ENCODE measurements at places on chromosomes 12 and 14.

DNA sequence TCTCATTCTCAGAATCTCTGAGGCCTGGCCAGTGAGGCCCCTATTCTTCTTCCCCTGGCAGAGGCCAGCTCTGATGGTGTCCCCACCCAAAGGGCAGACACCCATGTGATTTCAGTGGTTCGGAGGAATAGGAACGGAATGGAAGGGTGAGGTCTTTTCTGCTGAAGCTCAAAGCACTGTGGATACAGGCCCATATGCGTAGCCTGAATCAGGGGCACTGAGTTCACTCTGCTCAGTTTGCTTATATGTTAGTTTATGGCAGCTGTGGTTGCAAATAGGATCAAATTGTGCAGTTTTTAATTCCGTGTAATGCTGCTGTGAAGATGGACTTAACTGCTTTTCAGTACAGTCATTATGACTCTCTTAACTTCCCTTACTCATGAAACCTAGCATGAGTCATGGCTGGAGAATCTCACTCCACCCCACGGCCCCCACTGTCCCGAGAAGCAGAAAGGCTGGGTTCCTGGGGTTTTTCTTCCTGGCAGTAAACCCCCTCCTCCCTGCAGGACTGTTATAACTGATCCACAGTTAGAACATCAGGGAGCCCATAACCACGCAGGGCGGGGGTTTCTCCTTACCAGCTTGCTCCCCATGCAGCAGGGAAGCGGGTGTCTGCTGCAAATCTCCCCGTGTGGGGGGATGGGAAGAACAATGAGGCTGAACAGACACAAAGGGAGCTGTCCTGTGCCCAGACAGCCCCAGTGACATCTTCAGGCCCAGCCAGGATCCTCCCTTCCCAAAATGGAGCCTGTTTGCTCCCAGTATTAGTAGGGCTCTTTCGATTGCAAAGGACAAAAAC is 122.7 kb downstream of the SLC38A6 start:
- DNase-seq, result peak; percentile 12

DNA sequence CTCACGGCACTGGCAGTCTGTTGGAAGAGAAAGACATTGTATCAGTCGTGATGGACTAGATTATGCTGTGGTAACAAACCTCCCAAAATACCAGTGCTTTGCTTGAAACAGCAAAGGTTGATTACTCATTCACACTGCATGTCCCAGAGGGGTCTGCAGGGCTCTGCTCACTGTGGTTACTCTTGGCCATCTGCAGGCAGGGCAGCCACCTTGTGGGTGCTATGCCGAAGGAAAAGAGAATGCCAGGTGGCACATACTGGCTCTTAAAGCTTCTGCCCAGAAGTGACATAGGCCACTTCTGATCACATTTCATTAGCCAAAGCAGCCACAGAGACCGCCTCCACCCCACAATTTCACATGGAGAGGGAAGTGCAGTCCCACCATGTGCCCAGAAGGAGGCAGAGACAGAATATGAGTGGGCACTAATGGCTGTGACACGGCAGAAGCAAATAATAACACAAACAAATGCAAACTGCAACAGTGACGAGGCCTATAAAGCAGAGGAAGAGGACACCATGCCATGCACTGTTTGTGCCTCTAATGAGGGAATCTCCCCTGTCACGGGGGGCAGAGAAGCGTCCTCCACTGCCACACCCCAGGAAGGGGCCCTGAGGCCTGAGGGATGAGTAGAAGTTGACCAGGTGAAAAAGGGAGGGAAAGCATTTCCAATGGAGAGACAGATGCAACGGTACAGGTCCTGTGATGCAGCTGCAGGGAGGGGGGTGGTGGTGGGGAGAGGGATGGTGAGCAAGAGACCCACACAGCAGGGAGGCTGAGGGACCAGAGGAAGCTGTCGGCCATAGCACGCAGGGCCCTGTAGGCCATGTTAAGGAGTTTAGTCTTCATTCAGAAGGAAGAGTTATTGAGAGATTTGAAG is 51.7 kb upstream of the KICS2 start:
- peak; percentile 37 for DNase-seq

- DNase-seq, result no peak
These were observed 20.5 kb downstream of the WBP11 start for GRCh38 chr12:14782756-14783155.

- no peak for DNase-seq
These were observed 23.8 kb upstream of the STRAP start for GRCh38 chr12:15858353-15858752.

- DNase-seq, result no peak
These were observed 41.3 kb upstream of the CTDSP2 start for GRCh38 chr12:57887631-57888408.

DNA sequence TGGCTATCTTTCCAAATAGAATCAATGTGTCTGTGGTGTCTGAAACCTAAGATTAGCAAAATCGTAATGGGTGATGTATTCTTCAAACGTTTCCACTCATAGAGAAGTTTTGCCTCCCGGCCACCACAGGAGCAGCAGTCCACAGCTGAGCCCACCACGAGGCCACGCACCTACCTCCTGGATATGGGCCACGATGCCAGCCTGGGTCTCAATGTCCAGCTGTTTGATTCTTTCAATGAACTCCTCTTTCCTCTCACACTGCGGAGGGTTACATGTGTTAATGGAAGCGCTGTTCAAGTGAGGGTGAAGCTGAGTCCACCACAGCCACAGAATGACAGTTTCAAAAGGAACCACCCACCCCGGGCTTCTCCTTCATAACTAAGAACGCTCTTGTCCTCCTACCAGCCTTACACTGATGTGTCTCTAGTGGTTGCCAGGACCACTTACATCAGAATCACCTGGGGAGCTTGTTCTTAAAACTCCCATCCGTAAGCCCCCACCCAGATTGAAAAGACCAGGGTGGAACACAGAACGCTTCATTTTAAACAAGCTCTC is 75.3 kb downstream of the CCDC88C start:
- no peak for DNase-seq

GRCh38 chr14:67502867-67503266 is 14.3 kb upstream of the TMEM229B start:
- no peak for DNase-seq

DNA sequence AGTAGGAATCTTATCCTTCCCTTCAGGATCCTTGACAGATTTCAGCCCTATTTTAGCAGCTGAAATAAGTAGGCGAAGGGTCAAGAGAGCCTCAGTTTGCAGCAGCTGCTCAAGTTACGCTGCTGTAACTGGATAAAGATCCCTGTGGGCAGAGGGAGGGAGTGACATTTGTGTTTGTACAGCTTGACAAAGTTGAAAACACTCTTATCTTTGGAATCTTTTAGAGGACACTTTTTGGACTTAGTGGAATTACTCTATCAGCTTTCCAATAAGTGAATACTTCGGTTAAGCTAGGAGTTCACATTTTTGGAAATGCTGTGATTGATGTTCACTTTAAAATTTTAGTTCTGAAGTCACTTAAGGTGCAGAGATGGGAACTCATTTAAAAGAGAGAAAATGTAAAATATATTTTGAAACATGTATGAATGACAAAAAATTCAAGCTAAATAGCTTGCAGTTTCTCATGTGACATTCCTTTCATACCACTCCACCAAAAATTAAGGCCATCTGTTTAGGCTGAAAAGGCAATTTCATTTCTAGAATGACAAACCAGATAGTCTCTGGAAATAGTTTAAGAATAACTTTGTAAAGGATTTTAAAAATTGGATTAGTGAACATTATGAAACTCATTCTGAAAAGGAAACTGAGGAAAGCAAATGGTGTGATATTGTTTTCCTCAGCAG is 55.2 kb downstream of the SLC38A4 start:
- DNase-seq, result no peak

GRCh38 chr12:41772478-41772877 is 372.2 kb downstream of the GXYLT1 start:
- no peak for DNase-seq

DNA sequence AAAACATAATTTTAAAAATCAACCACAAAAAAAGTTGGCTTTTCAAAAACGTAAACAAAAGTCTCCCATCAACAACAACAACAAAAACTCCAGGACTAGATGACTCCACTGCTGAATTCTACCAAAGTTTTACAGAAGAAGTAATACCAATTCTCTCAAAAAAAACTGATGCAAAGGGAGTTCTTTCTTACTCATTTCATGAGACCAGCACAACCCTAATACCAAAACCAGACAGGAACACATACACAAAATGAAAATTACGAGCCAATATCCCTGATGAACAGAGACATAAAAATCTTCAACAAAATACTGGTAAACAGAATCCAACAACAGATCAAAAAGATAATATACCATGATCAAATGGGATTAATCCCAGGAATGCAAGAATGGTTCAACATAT is 147.3 kb downstream of the BTG1 start:
- no peak for DNase-seq

DNA sequence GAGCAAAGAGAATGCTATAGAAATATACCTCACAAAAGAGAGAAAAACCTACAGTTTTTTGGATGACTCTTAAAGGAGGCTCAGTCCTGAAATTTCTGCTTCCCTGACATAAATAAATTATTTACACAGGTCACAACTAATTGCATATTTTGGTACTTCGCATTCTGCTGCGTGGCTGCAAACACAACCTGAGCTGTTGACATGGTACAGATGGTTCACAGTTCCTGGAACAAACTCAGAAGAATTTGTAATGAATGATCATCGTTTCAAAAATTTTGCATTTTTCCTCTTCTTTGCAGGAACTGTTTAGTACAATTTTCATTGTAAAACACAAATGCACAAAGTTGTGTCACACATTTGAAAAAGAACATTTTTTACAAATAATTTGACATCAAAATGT is 313.7 kb upstream of the SYT1 start:
- DNase-seq, result no peak

Data from CD4-positive, alpha-beta T cell treated with Interleukin-10 for 1 hour (primary cell).